ENCODE measurements at places on chromosomes 4 and X.

DNA sequence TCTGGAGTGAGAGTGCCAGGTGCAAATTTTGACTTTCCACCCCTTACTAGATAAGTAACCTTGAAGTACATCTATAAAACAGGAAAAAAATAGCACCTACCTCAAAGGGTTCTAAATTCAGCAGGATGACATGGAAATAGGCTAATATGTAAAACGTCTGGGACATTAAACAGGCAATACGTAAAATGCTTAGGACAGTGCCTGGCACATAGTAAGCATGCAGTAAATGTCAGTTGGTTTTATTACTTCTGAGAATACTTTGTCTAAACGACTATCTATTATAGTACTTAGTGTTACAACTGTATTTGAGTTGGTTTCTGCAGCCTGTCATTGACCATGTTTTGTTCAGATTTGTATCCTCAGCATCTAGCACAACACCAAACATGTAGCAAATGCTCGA is 70.8 kb downstream of the ARX start:
- no peak for DNase-seq

- no peak for DNase-seq
Observed at GRCh38 chrX:99421796-99422195, 988.3 kb downstream of the PCDH19 start.

GRCh38 chrX:78327370-78328086 is at the start of gene CYSLTR1:
Gene CYSLTR1 (minus strand): TSS chrX:78327611. CDS start chrX:78273746, 53,865 bp downstream.
- DNase-seq, result no peak

DNA sequence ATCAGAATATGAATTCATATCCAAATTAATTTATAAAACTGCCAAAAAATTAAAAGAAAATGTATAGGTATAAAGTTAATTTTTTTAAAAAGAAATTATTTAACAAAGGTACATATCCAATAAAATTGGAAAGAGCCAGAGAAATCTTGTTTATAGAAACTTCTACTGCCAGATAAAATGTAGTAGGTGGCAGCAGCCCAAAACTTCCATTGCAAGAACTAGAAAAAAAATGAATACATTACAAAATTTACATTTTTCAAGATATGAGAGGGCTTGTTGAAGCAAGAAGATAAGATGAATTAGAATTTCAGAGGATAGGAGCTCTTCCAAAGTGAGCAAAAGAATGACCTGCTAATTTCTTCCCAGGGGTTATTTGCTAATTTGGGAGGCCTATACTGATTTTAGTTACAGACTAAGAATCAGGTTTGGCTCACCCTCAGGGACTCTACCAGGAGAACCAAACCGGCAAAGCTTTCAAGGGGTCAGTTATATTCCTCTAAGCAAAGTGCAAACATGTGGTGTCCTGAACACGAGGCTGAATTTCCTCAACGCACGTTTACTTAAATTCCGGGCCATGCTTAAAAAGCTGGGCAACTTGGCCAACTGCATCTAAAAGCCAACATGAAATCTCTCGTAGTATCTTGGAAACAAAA is 17.5 kb downstream of the ANKRD50 start:
- DNase-seq, result no peak

GRCh38 chrX:85897362-85898126 is 149.8 kb downstream of the CHM start:
- DNase-seq, result no peak

DNA sequence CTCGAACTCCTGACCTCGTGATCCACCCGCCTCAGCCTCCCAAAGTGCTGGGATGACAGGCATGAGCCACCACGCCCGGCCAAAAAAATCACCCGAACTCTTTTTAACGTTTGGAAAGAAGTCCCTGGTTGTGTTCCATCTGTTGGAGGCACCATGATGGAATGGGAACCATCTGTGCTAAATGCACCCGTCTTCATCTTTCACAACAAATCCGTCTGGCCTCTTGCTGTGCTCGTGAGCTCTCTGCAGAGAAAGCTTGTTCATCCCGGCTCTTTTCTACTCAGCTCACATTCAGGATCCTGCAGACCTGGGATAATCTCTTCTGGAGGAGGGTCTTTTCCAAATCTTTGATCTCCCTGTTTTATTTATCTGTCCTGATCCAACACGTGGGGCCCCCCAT is 188.8 kb downstream of the CRLF2 start:
- no peak for DNase-seq

- DNase-seq, result no peak
Observed at GRCh38 chr4:65951177-65951576, 280.9 kb upstream of the EPHA5 start.

DNA sequence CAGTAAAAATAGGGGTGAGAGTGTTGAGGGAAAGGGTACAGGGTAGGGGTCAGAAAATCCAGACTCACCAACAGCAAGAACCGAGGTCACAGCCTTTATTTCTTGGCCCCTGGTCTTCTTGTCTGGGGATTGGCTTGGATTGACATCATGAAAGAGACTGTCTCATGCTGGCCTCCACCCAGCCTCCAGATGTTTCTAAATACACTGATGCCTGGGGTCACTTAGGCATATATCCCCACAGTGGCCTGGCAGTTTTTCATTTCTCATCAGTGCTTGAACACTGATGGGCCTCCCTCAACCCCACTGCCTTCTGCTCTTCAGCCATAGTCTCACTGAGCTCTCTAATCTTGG is 173.9 kb downstream of the RTL9 start:
- DNase-seq, result no peak

DNA sequence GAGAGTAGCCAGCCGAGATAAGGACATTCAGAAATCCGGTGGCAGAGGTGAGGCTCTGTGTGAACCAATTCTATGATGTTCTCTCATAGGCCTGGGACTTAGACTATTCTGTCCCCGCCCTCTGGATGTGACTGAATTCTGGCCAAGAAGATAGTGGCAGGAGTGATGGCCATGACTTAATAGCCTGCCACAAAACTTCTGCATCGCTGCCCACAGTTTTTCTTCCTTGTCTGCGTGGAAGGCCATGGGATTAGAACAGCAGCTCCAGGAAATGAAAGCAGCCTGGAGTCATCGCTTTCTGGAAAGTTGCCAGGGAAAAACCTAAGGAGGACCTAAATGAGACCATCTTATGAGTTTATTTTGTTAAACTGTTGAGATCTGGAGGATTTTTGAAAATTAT is 134.7 kb downstream of the F11 start:
- no peak for DNase-seq

- DNase-seq, result no peak
Observed at GRCh38 chr4:129900430-129900953, 804.5 kb downstream of the C4orf33 start.

DNA sequence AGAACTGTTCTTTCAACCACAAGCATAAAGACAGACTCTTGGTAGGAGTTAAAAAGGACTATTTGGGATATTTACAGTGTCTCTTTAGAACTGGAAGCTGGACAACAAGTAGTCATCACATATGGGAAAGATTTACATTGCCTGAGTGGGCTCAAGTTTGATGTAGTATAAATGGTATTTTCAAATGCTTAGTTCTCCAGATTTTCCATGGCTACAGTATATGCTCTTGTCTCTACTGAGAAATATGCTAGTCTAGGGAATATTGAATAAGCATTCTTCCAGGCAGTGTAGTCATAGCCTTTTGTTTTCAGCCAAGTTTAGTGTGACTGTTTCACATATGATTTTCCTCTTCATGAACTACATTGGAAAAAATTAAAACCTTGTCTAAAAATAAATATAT is 315.6 kb downstream of the ARHGAP24 start:
- DNase-seq, result no peak

DNA sequence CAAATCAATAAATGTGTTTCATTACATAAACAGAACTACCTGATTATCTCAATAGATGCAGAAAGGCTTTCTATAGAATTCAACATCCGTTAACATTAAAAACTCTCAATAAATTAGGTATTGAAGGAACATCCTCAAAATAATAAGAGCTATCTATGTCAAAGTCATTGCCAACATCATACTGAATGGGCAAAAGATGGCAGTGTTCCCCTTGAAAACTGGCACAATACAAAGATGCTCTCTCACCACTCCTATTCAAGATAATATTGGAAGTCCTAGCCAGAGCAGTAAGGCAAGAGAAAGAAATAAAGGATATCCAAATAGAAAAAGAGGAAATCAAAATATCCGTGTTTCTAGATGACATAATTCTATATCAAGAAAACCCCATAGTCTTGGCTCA is 466.4 kb downstream of the MAGEE1 start:
- DNase-seq, result no peak

DNA sequence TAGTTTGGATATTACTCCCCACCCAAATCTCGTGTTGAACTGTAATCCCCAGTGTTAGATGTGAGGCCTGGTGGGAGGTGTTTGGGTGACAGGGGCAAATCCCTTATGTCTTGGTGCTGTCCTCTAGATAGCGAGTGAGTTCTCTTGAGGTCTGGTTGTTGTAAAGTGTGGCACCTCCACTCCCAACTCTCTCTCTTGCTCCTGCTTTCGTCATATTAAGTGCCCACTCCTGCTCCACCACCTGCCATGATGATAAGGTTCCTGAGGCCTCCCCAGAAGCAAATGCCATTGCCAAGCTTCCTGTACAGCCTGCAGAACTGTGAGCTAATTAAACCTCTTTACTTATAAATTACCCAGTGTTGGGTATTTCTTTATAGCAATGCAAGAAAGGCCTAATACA is 944.3 kb downstream of the ADGRL3 start:
- no peak for DNase-seq

DNA sequence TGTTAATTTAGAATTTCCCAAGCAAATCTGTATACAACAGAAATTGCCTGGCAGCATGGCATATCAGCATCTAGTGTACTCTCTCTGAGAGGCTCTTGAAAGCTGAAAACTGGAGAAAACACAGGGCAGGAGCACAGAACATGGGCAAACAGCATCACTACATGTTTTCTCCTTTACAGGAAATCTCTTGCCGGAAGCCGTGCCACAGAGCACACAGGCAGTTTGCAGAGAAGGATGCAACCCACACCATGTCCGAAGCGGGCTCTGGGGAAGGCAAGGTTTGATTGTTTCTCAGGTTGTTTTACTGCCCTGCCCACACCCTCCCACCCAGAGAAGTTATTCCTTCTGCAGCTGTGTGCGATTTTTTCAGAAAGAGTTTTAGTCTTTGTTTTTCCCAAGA is 41.1 kb upstream of the FAM9C start:
- no peak for DNase-seq

DNA sequence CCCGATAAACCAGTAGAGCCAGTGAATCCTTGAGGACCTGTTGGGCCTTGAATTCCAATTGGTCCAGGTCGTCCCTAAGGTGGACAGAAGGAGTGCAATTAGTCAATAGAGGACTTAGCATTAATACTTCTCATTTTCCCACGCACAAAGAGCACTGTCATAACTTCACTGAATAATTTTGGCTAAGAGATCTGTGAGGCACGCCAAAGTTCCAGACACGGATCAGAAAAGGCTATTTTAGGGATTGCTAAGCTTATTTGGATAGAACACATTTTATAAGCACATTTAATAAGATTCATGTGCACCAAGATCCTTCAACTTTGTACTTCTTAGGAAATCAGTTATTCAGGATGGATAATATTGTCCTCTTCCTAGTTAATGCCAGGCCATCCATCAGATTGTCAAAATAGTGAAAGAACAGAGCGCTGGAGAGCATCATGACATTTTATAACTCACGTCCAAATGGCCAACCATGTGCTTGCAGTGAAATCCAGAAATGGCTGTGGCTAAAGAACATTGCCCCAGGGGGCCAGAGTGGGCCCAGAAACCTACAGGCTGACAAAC is 129.8 kb downstream of the ATG4A start:
- no peak for DNase-seq

DNA sequence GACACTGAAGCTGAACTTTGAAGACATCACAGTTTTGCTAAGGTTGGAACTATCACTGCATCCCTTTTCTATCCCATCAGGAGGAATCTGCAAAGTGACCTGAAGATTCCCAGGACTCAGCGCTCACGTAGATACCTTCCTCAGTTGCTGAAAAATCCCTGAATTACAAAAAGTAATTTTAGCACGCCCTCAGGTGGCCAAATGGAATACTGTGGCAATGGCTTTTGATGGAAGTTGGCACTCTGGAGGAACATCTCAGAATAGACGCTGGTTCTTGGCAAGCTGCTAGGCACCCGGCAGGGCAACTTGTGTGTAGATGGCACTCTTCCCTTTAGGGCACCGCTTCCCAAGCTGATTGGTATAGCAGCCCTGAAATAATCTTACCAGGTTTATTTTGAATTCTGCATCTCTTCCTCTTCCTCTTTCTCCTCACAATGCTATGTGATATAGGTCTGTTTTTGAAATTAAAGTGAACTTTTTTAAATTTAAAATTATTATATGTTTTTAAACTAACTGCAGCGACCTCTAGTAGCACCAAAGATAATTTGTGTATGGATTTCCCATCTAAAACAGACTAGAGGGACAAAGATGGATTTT is 16.3 kb upstream of the ESX1 start:
- peak; percentile 14 for DNase-seq

GRCh38 chr4:148268835-148269234 is 173.4 kb downstream of the NR3C2 start:
- no peak for DNase-seq

DNA sequence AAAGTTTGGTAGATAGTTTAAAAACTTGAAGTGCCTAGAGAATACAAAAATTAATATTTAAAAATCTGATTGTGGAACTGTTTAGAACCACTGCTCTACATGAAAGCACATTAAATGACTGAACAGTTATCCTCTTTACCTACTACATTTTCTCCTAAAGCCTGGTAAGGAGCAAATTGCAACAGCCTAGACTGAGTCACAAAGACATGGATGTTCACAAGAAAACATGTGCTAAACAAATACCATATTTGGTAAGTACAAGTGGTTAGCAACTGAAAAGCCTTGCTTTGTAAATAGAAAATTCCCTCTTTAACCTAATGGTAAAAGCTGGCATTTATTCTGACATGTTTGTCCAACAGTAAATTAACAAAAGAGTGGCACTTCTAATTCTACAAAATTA is 203.1 kb downstream of the FBXO8 start:
- no peak for DNase-seq

DNA sequence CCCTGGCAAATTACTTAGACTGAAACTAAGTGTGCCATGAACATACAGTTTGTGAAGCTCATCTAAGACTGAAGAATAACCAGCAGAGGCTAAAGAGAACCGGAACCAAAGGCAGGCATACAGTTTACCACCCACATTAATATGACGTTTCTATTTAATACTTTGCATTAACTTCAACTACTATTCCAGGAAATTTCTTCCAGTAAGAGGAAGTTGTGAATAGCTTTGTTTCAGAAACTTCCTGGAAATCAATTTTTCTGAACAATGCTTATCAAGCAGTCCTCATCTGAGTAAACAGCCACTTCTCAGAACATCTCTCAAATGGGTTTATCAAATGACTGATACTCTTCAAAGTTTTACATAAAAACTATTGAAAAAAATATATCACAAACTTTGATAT is 252.7 kb downstream of the OPHN1 start:
- DNase-seq, result no peak

GRCh38 chrX:112967903-112968302 is 127.3 kb upstream of the AMOT start:
- DNase-seq, result no peak

GRCh38 chr4:184165291-184165690 is 52.4 kb downstream of the ENPP6 start:
- DNase-seq, result no peak

Measured in stimulated activated CD8-positive, alpha-beta memory T cell treated with anti-CD3 and anti-CD28 coated beads, Interleukin-7, amount 100 ng/mL, for 48 hours (primary cell).